ENCODE measurements at places on chromosomes 11 and 22. TPM values are rescaled to one million over a fixed set of nuclear protein-coding genes. Genes with fewer than 3 reads are reported as not detected.

- peak; percentile 98 for DNase-seq
Observed at GRCh38 chr11:64240435-64241240, at the start of gene FKBP2. Gene FKBP2, plus strand, starts transcription at chr11:64241095. Its CDS starts 1,293 bp downstream, at chr11:64242388.

DNA sequence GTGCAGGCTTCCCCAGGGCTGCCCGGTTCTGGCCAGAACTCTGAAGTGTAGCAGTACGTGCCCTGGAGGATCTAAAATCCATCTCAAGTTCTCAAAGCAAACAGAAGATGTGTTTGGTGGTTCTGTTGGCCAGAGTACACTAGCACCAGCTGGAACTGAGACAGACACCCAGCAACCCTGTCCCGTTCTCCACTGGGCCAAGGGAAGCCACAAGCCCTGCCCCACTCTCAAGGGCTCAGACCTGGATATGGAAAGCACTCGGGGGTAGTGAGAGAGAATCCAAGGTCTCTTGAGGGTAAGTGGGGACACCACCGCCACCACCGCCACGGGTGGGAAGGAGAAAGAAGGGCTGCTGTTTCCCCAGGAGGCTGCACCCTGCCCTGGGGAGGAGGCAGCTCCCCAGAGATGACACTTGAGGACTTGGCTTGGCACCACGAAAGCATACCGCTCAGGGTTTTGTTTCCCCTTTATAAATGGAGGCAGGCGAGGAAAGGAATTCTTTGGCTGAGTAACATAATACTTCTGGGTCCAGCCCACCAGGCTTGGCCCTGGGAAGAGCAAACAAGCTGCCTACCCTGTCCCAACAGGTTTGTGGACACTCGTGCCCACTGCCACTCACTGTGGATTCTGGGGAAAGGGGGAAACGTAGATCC is 56.1 kb upstream of the POU2AF1 start:
- DNase-seq: no peak

DNA sequence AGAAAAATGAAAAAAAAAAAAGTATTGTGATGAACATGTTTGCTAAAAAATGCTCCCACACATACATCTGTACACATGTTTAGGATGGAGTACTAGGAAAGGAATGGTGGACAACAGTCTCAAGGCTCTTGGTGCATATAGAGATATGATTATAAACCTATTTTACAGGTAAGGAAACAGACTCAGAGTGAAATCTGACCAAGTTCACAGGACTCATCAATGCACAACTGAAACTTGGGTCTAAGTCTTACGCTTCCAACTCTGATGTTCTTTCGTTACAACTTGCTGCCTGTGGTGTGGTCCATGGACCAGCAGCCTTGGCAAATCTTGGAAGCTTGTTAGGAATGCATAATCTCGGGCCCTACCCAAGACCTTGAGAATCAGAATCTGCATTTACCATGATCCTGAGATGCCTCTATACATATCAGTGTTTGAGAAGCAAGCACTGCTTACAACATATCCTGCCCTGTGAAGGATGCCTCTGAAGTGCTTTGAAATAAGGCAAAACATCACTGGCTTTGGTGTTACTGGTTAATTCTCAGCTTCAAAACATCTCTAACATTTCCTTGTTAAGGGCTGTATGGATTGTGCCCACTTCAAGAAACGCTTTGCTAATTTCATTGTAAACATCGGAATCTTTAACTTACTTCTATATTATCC is 39.9 kb upstream of the NUP160 start:
- DNase-seq: no peak

DNA sequence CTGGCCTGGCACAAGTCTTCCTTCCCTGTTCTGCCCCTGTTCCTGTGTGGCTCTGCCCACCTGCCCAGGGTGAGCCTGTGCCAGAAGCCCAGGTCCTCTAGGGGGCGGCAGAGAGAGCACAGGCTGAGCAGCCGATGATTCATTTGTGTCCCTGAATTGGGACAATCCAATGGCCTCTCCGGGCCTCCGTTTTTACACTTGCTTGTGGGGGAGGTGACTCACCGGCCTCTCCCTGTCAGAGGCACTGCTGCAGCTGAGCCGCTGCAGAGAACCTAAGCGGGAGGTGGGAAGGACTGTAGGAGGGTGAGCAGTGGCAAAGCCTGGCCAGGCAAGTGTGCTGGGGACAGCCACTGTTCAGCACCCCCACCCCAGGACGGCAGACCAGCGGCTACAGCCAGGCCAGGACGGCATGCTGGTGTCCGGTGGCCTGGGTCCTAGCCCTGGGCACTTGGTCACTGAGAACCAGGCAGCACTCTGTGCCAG is 65.2 kb upstream of the LMO1 start:
- DNase-seq: peak; percentile 79

DNA sequence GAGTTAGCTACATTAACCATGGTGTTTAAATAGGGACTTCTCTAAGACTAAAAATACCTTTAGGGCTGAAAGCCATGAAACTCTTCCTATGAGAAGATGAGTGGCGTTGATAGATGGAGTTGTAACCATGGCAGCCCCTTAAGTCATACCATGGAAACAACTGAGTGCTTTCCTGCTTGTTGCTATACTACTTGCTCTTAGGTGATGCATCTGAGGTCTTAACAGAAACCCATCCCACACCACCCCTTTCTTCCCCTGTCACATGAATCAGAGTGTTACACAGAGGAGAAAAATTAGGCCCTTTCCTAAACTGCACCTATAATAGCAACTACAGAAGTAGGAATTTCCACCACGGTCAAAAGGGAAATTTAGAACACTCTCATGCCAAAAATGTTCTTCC is 64.3 kb upstream of the ZC3H12C start:
- no peak for DNase-seq

GRCh38 chr11:120249279-120250262 is 9.6 kb downstream of the POU2F3 start:
- no peak for DNase-seq

GRCh38 chr11:10628508-10629236 is 60.2 kb upstream of the LYVE1 start:
- peak; percentile 37 for DNase-seq

The CBLIF gene
- not detected for total RNA-seq

The SLC22A25 gene
- total RNA-seq: not detected

The HEPN1 gene
- total RNA-seq: not detected

Data from sciatic nerve (tissue), 2 donors.